ENCODE measurements at places on chromosomes 13 and 19.

- no peak for DNase-seq
These were observed 36.7 kb upstream of the USPL1 start for GRCh38 chr13:30580852-30581502.

- peak; percentile 67 for DNase-seq
These were observed 24.3 kb downstream of the TMTC4 start for GRCh38 chr13:100650326-100650725.

- DNase-seq: no peak
These were observed 773.2 kb upstream of the SLC10A2 start for GRCh38 chr13:103839460-103839859.

DNA sequence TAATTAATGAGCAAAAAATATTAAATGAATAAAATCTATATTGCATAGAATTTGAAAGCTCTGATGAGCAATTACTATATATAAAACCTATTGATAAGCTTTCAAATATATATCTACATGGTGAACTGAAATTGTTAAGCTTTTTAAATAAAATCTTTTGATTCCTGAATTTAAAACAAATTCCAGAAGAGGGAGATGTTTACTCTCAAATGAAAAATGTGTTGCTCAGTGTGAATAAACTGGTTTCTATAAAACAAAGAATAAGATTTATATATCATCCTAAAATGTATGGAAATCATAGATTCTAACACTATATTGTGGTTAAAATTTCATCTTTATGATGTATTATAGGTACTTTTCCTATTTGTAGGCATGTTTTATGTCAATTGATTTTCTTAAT lies 171.5 kb upstream of the SLITRK6 start:
- DNase-seq: peak; percentile 13

GRCh38 chr13:102276404-102276803 lies 125.4 kb downstream of the FGF14 start:
- no peak for DNase-seq

DNA sequence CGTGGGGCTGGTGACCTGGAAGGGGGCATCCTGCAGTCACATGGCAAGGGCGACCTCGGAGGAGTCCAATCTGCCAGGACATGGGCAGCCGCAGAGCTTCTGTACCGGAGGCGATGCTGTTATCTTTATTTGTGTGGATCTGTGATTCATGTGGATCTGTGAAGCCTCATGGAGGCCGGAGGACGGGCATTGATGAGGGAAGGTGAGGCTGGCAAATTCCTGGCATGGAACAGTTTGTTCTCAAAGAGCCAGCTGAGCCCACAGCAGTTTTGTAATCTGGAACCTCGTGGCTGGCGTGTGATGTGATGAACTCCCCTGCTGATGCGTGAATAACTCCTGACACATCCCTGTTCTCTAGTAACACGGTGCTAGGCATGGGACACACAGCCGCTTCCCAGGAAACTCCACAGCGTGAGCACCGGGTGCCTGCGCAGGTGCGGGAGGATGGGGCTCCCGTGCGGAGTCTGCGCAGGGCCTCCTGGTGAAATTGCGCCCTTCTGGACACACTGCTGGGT lies 40.4 kb downstream of the ATP11A start:
- DNase-seq: no peak

DNA sequence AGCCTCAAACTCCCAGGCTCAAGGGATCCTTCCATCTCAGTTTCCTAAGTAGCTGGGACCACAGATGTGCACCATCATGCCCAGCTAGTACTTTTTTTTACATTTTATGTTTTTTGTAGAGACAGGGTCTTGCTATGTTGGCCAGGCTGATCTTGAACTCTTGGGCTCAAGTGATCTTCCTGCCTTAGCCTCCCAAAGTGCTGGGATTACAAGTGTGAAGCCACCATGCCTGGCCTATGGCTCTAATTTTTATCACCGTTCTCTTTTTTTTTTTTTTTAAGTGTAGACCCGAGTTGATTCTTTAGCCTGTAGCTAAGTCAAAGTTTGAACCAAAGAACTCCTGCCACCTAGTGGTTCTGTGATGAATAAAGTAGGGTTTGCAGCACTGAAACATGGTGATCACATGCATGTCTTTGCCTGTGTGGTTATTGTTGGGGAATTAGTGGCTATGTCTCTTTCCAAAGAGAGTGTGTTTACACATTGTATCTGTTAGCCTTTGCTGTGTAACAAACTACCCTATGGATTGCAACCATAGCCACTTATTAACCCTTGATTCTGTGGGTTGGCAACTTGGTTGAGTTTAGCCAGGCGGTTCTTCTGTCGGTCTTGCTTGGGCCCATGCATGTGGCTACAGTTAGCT lies 11.6 kb downstream of the NFILZ start:
- peak; percentile 22 for DNase-seq

- peak; percentile 59 for DNase-seq
These were observed 615.9 kb downstream of the TBC1D4 start for GRCh38 chr13:74866101-74866500.

GRCh38 chr13:23105051-23105450 lies 75.7 kb upstream of the SGCG start:
- DNase-seq: peak; percentile 7

DNA sequence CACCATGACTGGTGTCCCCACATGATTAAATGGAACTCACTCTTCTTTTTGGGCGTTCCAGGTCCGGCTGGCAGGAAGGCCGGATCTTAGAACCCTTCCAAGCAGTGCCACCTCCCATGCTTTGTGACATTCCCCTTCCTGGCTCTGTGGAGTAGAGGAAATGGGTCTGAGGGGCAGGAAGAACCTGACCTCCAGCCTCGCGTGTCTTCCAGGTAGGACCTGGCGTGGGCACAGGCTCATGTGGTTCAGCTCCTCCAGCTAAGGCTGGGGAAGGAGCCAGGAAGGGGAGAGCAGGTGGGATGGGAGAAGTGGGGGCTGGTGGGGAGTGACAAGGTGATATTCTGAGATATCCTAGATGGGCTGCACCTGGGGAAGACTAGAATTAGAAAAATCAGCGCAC lies 2.1 kb downstream of the TMEM255B start:
- no peak for DNase-seq

- DNase-seq: no peak
These were observed 116.5 kb downstream of the SPRY2 start for GRCh38 chr13:80224468-80224867.

- DNase-seq: peak; percentile 41
These were observed 536 bp downstream of the UBA2 start for GRCh38 chr19:34428549-34429285.

DNA sequence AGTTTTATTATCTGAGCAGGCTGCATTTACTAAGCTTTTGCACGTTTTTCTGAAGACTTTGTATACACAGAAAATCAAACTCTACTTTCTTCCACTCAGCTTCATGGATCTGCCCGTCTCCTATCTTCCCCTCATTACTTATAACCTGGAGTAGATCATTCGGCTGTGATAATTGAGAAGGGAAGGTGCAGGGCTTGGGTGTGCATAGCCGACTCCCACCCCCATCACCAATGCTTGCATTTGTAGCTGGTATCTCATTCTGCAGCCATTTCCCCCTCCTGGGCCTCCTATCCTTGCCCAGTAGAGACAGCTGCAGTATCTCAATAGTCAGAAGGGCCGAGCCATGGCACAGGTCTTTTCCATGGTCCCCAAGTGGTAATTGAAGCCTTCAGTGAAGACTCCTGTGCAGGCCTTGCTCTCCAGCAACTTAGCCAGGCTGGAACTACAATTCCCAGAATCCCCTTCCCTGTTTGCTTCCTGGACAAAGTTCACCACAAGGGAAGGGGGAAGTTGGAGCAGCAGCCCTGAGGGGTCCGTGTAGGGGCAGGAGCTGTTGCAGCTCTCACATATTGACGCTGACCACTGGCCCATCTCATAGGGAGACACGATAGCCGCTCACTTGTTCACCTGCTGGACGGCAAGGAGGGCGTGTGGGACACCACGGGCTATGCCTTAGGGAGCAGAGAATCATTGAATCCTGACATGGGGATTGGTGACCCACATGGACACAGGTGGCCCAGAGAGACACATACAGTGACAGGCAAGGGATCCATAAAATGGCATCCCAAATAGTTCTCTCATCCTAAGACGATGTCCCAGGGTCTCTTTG lies 2.1 kb upstream of the SIGLEC8 start:
- DNase-seq: peak; percentile 22

GRCh38 chr13:46387064-46387851 lies at the start of gene RUBCNL:
Gene RUBCNL (minus strand): TSS chr13:46387252. CDS start chr13:46372475, 14,777 bp downstream.
- DNase-seq: peak; percentile 67

- DNase-seq: no peak
These were observed 16.0 kb upstream of the MRI1 start for GRCh38 chr19:13748169-13748828.

GRCh38 chr19:39351537-39352064 lies 9.4 kb downstream of the SAMD4B start:
- DNase-seq: no peak

DNA sequence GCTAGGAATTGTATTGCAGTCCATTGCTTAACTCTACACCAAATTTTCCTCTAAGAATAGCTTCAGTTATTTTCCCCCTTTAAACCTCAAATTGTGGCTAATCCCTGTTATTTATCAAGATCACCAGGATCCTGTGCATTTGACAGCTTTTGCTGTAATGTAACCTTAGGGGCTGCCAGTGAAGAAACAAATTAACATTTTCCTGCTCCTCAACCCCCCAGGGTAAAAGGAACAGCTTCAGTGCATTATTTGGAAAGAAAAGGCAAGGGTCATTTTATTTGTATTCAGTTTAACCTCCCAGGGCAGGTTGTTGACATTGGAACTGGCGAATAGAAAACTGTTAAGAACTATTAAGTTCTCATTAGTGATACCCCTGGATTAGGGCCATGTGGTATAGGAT lies 57.0 kb downstream of the PCDH20 start:
- DNase-seq: no peak

DNA sequence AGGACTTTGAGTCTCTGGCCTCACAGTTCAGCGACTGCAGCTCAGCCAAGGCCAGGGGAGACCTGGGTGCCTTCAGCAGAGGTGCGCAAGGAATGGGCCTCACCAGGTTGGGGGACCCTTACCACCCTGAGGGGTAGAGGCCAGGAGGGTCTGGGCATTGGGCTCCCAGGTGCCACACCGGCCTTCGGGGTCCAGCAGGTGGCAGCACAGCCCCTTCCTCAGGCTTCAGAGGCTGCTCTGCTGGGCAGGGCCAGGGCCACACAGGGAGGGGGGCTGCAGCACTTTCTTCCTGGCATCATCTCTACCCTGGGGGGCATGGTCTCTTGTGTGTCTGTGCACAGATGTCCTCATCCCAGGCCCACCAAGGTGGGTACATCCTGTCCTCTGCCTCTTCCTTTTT lies 12.9 kb downstream of the PIN1 start:
- DNase-seq: no peak

GRCh38 chr19:14198384-14199376 lies 7.3 kb downstream of the ADGRL1 start:
- DNase-seq: no peak

DNA sequence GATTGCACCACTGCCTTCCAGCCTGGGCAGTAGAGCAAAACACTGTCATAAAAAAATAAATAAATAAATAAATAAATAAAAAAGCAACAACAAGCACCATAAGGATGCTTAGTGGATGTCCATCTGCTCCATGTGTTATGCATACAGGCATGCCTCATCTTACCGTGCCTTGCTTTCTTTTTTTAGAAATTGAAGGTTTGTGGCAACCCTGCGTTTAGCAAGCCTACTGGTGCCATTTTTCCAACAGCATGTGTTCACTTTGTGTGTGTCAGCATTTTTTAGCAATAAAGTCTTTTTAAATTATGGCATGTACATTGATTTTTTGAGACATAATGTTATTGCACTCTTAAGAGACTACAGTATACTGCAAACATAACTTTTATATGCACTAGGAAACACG lies 68.3 kb downstream of the PEPD start:
- no peak for DNase-seq

DNA sequence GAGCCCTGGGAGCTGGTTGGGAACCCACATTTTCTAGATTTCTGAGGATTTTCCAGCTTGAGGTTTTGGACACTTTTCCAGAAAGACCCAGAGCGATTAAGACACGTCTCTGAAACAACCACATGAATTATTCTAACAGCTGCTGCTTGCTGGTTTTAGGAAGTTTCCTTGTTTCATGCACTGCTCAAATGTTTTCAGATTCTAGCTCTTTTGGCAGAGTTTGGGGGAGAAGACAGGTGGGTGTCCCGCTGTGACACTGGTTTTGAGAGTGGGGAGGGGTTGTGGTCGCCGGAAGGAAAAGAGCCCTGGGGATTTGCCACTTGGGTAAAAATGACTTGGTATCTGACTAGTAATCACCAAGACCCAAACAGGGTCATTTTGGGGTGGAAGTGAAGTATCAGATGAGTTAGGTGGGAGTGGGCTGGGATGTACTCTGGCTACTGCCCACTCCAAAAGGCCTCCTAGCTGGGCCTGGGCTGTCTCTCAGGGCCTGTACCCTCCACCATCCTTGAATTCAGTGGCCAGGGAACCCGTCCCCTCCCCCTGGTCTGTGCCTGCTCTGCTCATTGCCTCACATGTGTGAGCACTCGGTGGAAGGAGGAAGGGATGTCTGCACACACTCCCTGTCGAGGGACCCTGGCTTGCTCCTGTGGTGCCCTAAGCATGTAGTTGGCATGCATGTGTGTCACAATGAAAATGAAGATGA lies 13.2 kb downstream of the GATAD2A start:
- DNase-seq: no peak

- no peak for DNase-seq
These were observed 15.4 kb upstream of the METTL21C start for GRCh38 chr13:102710261-102710679.

DNA sequence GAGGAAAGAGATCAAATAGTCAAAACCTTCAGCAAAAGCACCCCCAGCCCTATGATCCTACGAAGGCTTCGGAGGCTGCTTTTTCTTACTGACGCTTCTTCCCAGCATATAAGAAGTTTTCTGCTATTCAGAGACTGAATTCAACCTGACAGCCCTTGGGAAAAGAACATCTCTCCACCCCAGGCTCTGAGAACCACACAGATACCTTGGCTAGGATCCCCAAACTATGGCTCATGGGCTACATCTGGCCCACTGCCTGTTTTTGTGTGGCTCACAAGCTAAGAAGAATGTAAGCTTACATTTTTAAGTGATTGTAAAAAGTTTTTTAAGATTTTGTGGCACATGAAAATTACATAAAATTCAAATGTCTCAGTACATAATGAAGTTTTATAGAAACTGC lies 3.0 kb downstream of the SLC15A1 start:
- no peak for DNase-seq

Measured in muscle of back (tissue), 13 donors.